Stimulated activated CD4-positive, alpha-beta T cell treated with anti-CD3 and anti-CD28 coated beads, TNF-alpha, amount 100 ng/mL, for 48 hours (primary cell): ENCODE measurements at places on chromosomes 2 and 18.

- no peak for DNase-seq
These were observed 267.9 kb downstream of the SOX11 start for GRCh38 chr2:5959836-5960820.

- DNase-seq, result no peak
These were observed 331.1 kb downstream of the PLCL1 start for GRCh38 chr2:198135481-198135934.

DNA sequence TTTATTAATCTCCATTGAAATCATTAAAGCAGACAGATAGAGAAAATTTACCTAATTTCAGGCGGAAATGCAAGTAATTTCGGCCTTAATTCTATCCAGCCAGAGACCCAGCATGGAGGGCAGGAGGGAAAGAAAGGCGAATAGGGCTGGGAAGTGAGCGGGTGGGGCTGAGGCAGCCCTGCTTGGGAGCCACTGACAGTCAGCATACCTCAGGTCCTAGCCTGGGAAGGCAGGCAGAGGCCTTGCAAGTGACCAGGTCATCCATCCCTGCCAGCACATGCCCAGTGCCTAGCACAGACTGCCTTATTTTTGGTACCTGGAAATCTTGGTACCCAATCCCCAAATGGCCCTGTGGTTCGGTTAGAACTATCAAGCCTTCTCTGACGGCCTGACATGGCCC, 1.5 kb downstream of the GDF7 start:
- DNase-seq, result no peak

DNA sequence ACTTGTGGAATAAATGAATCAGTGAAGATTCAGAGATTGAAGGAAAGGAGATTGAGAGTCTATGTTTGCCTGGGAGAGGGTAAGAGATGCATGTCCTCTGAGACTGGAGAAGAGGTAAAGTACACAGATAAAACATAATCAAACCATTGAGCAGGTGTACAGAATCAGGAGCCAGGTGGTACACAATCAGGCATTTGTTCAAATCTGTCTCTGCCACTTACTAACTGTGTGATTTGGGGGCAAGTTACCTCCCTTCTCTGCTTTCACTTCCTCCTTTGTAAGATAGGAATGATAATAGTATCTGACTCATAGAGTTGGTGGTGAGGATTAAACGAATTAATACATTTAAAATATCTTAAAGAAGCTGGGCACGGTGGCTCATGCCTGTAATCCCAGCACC, 94.0 kb downstream of the CDK15 start:
- DNase-seq, result no peak

GRCh38 chr2:37802899-37803379, 122.1 kb upstream of the RMDN2 start:
- DNase-seq, result no peak

DNA sequence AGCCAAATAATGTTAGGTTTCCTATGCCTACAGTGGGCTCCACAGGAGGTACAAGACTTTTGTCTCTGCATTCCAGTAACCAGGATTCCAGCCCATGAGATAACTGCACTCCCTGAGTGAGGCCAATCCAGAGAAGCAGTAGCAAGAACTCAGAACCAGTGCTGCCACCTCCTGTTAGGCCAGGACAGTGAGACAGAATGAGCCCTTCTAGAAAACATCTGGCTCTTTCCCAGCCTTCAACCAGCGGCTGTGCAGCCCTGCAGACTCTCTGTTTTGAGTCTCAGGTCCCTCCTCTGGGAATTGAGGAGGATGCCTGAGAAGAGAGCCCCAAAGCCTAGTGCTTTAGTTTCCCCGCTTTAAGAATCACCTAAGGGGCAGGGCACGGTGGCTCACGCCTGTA, 44.2 kb downstream of the ARID5A start:
- no peak for DNase-seq

- peak; percentile 34 for DNase-seq
These were observed 5.2 kb downstream of the TTC39C start for GRCh38 chr18:24019641-24020331.

- DNase-seq, result no peak
These were observed 20.8 kb downstream of the MSH6 start for GRCh38 chr2:47803770-47804169.

GRCh38 chr2:48209214-48209885, 303.1 kb upstream of the FBXO11 start:
- no peak for DNase-seq

DNA sequence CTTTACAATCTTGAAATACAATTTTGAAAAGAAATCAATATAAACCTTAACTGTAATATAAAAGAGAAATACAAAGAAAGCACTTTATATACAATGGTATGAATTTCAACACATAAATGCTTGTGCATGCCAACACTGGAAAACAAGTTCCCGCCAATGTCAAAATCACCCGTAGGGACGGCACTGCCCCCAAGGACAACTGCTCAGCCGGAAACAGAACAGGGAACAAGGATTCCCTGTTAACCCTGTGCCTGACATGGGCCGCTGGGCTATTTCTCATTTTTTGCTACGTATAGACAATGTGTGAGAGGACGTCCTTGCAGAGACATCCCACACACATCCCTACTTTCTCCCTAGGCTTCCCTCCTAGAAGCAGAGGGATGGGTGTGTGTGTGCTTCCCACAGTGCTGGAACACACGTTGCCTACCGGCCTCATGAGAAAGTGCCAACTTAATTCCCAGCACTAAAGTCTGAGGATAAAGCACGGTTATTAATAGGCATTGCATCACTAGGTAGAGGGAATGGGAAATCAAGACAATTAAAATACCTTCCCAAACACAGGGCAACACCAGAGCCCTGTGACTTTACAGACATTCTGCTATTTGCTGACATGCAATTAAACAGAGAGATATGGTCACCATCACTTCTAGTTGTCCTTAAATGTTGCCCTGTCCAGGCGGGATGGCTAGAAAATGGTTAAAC, 14.4 kb downstream of the AFG3L2 start:
- DNase-seq, result no peak
